ENCODE measurements at places on chromosomes 5 and 9.
A peak's percentile ranks its signal among the peaks of the same experiment; 100 is the strongest.

- DNase-seq = no peak
These were observed 70.6 kb downstream of the SPIN1 start for GRCh38 chr9:88458716-88459465.

DNA sequence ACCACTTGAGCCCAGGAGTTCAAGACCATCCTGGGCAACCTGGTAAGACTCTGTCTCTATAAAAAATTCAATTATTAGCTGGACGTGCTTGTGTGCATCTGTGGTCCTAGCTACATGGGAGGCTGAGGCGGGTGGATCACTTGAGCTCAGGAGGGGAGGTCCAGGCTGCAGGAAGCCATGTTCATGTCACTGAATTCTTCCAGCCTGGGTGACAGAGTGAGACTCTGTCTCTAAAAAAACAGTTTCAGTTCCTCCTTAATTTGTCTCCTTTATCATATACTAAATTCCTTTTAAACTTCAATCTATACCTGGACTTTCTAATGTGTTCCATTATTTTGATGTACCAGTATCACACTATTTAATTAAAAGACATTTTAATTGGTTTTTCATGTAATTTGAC, 422.2 kb upstream of the TLE4 start:
- no peak for DNase-seq

DNA sequence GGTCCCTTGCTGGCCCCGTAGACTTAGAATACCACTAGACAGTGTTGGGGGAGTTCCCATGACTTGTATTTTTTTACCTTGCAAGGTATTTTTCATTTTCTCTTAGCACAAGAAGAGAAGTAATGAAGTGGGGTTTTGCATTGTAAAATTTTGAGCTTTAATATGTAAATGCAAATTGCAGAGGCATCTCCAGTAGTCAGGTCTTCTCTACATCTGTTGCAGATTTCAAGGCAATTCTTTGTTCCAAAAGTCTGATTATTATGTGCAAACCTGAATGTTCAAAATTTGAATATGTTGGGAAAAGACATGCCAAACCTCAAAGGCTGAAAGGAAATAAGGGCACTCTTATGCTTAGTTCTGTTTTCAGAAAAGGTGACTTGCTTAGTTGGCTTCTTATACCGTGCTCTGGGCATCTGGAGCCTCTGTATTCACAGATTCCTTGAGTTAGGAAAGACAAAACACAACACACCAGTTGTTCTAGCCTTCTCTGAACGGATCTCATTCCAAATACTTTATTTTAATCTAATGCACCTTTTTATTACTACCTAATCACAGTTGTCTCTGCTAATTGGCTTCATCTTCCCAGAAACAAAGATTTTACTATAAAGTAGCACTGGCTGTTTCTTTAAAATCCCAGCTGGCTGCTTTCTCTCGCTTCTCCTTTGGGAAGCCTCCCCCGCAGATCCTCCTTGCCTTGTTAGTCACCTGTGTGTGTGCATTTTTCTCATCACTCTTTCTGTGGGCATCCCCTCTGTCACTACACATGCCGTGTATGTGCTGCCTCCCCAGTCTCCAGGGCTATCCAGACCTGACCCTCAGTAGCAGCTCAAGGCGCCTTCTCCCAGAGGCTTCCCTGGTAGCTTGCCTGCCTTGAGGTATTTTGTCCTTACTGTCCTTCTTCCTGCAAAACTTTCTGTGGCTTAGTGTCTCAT, 138.2 kb downstream of the TLE4 start:
- no peak for DNase-seq

- no peak for DNase-seq
These were observed 172.5 kb downstream of the CRB2 start for GRCh38 chr9:123528501-123528900.

DNA sequence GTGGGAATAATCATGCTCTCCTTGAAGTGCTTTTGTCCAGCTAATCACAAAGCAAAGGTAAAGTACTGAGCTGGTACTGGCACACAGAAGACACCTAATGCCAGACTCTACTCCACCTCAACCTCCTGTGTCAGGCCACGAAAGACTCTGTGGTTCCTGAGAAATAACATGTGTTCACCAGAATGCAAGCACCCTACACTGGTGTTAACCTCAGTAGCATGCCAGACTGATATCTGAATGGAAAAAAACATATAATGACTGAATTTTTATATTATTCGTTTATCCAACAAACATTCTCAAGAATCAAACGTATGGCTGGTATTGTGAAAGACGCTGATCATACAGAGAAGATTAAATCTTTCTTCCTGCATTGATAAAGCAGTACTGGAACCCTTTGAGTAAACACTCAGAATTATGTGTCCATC, 97.1 kb upstream of the IFNE start:
- DNase-seq = no peak

GRCh38 chr5:1834721-1835429, 33.7 kb downstream of the NDUFS6 start:
- no peak for DNase-seq

DNA sequence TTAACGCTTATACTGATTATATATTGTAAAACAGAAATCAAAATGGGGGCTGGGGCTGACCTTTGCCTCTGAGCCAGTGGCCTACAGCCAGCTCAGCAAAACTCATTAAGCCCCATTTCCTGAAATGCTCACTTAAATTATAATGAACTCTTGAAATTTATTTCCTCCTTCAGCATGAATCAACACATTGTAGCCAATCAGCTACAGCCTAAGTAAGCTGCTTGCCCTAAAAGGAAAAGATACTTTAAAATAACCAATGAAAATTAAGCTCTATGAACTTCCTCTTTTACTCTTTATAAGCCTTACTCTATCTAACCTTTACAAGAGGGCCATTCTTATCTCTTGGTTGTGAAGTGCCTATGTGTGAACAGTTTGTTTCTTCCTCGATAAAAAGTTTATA, 33.5 kb upstream of the SUB1 start:
- DNase-seq = peak; percentile 27
